Glomerular endothelial cell (primary cell): ENCODE measurements at places on chromosomes 1 and 21.
A peak's percentile ranks its signal among the peaks of the same experiment; 100 is the strongest.

DNA sequence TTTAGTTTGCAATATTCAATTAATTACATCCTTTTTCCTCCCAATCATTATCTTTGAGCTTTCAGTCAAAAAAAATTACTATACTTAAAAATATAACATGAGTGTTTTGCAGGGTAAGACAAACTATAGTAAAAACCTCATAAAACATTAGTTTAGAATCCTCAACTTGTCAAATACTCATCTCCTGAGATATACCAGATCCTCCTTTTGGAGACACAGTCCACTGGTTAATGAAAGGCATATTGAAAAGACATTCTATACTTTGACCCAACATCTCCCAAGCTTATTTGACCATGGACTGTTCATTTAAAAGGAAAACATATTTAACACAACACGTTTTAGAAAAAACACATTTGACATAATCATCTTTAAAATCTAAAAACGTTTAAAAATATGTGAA lies 52.8 kb downstream of the NRIP1 start:
- DNase-seq: no peak

GRCh38 chr1:240280560-240281322 lies 189.1 kb downstream of the FMN2 start:
- DNase-seq: no peak

DNA sequence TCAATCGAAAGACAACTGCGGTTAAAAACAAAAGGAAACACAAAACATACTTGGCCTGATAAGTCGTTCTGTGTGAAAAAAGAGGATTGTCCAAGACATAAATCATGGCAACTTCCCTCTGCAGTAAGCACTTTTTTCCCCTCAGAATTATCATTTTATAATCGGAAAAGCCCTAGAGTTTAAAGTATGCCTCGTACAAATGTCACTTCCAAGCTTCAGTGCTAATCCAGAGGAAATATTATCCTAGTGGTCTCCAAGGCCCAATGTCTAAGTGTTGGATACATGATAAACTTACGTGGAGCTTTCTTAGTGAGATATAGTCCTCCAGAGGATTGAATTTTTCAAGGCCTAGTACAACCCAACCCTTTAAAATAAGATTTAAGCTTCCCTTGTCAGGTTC lies 11.2 kb upstream of the NTMT2 start:
- no peak for DNase-seq

DNA sequence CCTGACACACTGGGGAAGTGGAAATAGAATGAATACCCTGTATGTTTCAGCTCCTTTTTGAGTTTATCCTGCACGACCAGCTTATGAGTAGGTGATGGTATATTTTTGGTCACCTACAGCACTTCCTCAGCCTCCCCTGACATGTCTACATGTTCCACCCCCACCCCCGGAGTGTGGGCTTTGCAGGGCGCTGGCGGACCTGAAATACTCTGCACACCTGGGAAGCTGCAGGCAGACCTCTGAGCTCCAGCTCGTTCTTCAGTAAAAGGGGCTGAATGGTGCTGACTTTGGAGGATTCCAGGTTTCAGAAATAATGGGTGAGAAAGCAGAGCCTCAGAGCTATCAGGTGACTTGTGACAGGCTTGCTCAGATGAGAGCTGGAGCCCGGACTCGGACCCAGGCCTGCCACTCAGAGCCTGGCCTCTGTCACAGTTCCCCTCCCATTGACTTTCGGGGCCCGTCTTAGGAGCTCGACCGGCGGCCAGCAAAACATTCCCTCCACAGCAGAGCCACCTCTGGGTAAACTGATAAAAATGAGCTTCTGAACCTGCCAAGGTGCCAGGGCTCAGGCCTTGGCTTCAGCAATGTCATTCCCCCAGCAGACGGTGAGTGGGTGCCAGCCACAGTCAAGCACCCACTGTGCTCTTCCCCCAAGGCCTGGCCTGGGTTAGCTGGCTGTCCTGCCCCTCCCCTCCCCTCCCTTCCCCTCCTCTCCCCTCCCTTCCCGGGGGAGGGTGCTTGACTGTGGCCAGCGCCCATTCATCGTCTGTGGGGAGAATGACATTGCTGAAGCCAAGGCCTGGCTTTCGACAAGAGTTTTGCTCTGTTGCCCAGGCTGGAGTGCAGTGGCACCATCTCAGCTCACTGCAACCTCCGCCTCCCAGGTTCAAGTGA lies 30.1 kb downstream of the DOP1B start:
- DNase-seq: no peak

GRCh38 chr1:224203243-224204016 lies 20.4 kb downstream of the DEGS1 start:
- no peak for DNase-seq

- DNase-seq: no peak
These were observed 8.5 kb downstream of the PYCR2 start for GRCh38 chr1:225915538-225915991.

DNA sequence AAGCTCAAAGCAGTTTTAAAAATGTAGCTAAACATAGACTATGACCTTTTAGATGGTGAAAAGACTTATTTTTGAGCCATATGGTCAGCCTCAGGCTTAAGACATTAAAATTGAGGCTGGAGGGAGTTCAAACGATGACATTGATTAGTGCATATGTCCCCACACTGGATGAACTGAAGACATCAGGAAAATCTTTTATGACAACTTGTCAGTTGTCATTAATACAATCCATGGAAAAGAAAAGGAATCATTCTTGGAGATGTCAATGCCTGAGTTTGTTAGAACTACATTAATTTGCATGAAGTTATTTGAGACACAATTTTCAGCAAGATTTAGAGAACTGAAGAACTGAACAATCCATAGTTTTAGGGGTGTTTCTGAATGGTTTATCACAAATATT lies 349.9 kb downstream of the COL11A1 start:
- DNase-seq: no peak

- DNase-seq: peak; percentile 57
These were observed 11.1 kb upstream of the S100A11 start for GRCh38 chr1:152047730-152048415.

DNA sequence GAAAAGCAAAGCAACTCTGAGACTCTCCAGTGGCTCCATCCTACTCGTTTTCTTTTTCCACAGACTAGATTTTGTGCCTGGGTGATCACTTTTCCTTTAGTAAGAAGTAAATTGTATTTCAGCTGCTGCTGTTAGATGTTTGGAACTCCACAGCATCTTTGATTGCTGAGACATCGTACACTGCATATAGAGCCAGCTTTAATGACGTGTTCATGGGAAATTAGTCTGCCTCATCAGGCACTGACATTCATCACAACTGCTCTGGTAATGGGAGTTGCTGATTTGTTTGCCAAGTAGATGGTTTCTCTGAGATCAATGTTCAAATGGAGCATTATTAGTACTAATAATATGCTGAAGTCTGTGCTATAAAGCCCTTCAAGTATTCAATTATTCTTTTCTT lies 573.8 kb upstream of the NR5A2 start:
- DNase-seq: no peak

DNA sequence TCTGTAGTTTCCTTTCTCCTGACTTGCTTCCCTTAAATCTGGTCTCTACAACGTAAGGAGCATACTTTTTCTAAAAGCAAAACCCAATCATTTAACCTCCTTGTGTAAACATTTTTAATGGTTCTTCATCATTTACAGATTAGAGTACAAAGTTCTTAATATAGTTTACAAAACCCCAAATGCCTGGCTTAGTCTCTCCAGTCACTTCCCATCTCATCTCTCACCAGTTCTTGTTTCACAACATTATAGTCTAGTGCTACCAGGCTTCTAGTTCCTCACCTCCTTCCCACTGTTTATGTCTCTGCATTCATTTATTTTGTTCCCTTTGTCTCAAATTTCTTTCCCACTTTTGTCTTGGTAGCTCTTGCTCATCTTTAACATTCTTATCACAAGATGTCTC lies 168.4 kb downstream of the FASLG start:
- no peak for DNase-seq

GRCh38 chr1:27144920-27145661 lies 9.8 kb downstream of the SLC9A1 start:
- DNase-seq: no peak

GRCh38 chr1:46413596-46413985 lies 19.5 kb downstream of the FAAH start:
- DNase-seq: no peak

DNA sequence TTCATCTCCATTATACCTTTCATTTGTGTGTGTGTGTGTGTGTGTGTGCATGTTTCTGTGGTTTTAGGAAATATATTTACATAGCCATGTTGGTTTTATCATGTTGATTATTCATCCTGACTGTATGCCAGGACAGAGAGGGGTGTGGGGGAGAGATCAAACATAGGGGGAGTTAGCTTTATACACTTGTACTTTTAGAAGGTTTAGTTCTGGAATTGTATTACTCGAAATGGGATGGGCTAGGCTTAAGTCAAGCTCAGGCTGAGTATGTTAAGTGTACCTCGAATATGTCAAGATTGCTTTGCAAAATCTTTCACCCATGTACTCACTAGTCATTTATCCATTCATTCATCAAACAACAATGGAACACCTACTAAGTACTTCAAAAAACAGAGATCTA lies 123.3 kb downstream of the HMCN1 start:
- DNase-seq: no peak

GRCh38 chr1:116177861-116178260 lies 66.7 kb downstream of the MAB21L3 start:
- no peak for DNase-seq

DNA sequence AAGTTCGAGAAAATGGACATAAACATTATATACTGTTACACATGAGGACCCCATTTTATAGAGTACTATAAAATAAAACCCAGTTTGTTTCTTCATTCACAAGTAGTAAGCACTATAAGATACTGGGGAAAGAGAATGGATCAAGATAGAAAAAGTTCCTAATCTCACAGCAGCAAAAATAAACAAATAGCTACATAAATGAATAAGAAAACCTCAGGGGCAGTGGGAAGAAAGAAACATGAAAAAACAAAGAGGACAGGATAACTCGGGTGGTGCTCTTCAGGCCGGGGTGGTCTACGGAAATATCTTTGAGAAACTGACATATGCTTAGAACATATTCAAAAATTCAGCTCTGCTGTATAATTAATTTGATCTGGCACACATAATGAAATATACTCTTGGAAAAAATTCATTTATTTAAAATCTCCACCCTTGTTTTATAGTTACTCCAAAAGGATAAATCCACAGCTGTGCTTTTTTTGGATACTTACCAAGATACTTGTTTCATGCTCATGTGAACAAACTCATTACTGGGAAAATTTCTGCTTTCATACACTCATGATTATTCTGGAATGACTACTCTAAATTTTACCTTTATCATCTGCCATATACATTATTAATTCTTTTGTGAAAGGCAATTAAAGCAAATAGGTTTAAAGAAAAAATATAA lies 20.0 kb downstream of the CEP170 start:
- no peak for DNase-seq

DNA sequence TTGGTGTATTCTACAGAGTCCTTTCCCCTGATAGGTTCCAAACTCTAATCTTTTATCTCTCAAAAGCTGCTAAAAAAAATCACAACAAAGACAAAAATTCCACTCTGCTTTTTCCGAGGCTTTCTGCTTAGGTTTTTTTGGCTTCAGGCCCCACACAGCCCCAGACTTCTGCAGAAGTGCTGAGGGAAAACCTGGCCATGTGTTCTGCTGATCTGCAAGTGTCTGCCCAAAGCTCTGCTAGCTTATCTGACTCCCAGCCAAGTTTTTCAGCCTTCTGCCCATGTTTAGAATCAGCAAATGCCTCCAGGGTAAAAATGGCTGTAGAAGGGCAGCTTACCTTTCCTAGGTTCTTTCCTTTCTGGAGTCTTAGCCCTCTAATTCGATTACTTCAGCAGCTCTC lies 28.4 kb downstream of the DISP3 start:
- DNase-seq: no peak

GRCh38 chr1:193408782-193409293 lies 222.4 kb upstream of the B3GALT2 start:
- peak; percentile 41 for DNase-seq

- no peak for DNase-seq
These were observed 109.4 kb downstream of the NRDC start for GRCh38 chr1:51768971-51769588.

DNA sequence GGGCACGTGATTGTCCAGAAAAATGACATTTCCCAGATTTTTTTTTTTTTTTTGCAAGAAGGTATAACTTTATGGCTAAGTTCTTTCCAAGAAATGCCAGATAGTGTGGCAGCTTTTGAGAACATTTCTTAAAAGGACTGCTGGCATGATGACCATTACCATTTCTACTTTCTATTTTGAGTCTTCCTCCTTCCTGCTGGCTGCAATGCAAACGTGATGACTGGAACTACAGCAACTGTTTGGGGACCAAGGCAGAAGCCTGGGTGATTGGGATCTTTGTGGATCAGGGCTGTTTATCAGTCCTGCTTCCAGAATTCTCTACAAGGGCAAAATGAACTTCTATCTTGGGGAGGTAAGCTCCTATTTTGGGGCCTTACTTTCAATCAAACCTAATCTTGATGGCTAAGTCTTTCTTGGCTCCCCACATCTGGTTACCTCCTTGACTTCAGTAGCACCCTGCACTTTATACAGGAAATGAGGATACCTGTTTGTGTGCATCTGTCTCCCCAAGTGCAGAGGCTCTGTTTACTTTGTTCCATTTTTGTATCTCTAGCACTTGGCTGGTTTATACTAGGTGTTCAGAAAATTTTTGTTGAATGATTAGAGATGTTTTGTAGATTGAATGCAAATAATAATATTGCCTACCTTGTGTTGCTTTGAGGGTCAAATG lies 3.7 kb upstream of the DDX20 start:
- DNase-seq: no peak

DNA sequence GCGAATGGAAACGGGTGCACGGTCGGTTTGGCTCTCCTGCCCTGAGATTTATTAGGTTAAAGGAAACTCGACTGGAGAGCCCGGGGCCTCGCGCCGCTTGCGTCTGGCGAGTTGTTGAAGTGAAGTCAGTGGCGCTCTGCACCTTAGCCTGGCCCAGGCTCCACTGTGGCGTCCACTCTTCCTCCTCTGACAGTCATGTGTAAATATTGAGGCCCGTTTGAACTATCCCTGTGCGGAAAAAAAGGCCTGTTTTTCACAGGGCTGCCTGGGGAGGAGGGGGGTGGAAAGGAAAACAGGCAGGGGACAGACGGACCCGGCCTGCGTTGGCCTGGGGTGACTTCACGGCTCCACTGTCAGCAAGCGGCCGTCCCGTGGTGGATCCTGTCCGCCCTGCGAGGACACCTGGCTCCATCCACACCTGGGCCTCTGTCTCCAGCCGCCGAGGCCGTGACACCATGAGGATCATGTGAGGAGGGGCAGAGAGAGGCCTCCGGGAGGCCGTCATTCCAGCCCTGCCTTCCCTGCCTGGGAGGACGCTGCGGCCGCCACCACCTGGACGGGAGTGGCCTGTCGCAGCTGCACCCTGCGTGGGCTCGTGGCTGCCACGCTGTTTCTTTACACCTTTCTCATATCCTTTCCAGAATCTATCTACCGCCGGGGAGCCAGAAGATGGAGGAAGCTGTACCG lies 59.8 kb downstream of the FAAP20 start:
- DNase-seq: no peak

DNA sequence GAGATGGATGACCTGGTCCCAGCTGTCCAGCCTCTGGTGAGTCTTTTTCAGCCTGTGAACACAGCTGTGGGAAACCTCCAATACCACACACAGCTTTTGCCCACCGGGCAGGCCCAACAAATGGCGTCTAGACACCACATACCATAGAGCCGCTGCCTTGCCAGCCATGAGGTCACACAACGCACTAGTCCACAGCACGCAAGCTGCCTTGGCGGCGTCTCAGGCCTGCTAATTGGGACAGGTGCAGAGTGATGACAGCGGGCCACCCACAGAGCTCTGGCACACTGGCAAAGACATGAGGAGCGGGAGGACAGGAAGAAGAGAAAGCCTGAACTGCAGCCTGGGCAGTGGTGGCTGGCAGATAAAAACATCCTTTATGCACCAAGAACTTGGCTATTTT lies 125.5 kb downstream of the ADAMTS1 start:
- no peak for DNase-seq

GRCh38 chr1:230277201-230278025 lies 148.7 kb downstream of the PGBD5 start:
- DNase-seq: no peak

GRCh38 chr1:203122159-203122558 lies 5.4 kb upstream of the ADORA1 start:
- no peak for DNase-seq
